ENCODE measurements at places on chromosomes 2 and 18.

- DNase-seq, result no peak
Observed at GRCh38 chr2:99832926-99833325, 309.5 kb downstream of the AFF3 start.

DNA sequence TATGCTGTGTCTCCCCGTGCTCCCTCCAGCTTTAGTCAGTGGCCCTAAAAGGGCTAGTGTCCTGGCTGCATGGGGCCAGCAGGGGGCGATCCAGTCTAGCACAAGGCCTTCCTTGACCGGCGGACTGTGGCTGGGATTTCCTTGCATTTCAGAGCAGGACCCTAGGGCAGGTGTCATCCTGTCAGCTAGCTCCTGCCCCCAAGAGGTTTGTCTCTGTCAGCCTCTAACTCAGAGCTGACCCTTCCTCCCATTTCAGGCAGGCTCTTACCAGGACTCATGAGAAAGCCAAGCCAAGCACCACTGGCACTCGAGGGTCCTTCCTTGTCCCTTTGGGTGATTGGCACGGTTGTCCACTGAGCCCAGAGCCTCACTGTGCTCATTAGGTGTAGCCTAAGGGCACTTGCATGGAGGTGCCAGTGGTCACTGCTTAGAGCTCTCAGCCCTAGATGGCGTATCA lies 140.3 kb downstream of the RPIA start:
- DNase-seq, result peak; percentile 19

DNA sequence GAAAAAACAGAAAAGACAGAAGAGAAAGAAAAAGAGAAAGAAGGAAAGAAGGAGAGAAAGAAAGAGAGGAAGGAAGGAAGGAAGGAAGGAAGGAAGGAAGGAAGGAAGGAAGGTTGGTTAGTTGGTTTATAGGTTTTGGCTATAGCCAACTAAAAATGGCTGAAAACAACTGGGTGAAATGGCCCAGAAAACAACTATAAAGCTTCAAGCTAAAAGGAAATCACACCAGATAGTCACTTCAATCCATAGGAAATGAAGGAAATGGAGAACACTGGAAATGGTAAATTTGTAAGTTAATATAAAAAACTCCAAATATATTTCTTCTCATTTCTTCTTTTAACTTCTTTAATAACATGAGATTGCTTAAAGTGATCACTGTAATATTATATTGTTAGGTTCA lies 118.5 kb downstream of the FBXO15 start:
- DNase-seq, result no peak

GRCh38 chr2:202005272-202005887 lies 28.3 kb upstream of the FZD7 start:
- DNase-seq, result no peak

- peak; percentile 89 for DNase-seq
Observed at GRCh38 chr2:68336192-68336591, 16.4 kb upstream of the CNRIP1 start.

DNA sequence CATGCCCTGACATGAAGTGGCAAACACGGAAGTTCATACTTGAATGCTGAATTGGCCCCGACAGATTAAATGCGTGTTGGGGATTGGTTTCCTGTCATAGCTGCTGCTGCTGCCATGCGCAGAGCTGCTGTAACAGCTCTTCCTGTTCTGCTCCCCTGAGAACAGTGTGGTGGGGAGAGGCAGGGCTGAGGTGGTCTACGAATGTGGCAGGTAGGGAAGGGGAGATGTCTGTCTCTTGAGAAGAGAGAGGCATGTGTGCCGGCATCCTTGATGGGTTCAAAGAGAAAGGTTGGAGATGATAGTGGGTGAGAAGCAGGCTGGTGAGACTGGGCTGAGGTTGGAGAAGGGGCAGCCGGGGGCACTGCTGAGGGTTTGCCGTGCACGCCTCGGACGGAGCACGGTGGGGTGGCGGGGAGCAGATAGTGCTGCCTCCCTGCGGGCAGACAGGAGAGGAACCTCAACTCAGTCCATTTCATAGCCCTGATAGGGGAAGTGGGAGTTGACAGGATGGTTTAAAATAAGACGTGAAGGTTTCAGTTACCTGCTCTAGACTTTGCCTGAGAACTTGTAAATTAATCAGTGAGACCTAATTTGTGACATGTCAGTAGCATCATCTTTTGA lies 46.1 kb downstream of the TMEM185B start:
- DNase-seq, result peak; percentile 8

GRCh38 chr2:97806738-97807618 lies 93.6 kb downstream of the ZAP70 start:
- peak; percentile 76 for DNase-seq

DNA sequence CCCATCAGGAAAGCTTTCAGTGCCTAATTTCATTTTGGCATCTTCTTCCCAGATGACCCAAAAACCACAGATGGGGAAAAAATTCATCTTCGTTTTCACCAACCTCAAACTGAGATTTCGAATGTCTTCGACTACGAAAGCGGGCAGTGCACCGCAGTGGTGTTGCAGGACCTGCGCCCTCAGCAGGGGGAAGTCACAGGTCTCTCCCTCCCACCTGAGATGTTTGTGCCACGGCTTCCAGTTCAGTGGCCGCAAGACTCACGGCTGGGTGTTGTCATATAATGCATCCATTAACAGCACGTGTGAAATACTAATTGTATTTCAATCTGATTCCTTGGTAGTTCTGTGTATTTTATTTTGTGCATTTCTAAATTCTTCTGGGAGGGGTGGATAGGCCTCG lies 66.2 kb upstream of the SALL3 start:
- DNase-seq, result no peak

GRCh38 chr2:148968776-148969319 lies 69.7 kb upstream of the LYPD6B start:
- DNase-seq, result no peak

DNA sequence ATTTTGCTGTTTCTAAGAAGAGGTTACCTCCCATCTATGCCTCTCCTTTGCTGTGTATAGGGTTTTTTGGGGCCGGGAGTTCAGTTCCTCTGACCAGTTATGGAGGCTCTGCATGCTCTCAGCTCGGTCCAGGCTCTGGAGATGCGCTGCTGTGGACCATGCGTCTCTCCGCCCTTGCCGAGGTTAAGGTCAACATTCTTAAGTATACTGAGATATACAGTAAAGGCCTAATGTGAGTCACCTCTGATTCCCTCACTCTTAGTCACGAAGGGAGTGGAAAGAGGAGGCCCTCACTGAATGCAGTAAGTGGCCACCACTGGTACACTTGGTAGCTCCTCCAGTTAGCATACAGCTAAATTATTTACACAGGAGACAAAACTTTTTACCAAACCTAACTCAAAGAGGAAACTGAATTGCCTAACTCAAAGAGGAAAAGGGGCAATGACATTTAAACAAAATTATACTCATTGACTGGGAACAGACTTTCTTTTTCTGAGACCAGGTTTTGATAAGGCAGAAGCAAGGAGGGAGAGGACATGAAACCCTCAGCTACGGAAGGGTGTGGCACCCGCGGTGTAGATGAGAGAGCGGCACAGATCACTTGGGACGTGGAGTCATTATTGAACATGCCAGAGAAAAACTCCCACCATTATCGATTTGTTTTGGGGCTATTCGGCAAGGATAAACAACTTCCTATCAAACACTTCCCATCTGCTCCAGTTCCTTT lies 98.7 kb downstream of the COPS8 start:
- peak; percentile 95 for DNase-seq

DNA sequence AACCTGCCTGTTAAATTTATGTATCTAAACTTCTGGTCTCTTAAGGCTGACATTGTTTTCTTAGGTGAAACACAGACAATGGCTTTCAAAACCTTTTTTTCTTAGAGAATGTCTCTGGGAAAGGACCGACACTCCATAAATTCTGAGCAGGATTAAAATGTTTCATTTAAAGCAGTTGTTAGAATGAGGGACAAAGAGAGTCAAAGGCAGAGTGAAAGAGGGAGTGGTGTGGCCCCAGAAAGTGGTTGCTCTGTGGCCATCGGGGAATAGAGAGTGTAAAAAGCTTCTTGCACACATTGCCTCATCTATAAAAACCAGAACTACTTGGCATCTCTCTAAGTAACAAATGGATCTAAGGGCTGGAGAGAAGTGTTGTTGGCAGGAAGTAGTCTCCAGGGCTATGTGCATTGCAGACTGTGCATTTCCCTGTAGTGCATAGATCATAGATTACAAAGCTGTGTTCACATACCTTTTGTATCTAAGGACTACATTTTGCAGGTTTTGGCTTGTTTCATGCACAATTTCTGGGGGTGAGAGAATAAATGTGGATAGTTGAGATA lies 3.6 kb downstream of the RPRM start:
- DNase-seq, result no peak

DNA sequence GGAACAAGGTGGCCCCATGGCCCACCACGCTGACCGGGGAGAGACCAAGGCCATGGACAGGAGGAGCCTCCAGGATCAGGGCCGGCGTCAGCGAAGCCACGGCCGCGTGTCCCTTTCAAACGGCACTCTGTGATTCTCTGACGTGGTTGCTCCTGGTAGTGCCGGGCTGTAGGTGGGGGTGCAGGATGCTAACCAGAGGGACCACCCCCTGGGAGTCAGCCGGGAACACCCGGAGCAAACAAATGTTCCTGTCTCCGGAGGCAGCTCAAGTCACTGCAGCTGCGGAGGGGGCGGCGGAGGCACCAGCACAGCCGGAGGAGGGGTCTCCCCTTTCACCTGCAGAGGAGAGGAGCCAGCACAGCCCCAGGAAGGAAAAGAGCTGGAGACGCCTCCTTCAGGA lies 750.6 kb upstream of the SALL3 start:
- DNase-seq, result no peak

Data from EH (cell line).